ENCODE measurements at places on chromosomes 5 and 9.

- DNase-seq = no peak
These were observed 9.1 kb upstream of the SMIM27 start for GRCh38 chr9:32543047-32543446.

DNA sequence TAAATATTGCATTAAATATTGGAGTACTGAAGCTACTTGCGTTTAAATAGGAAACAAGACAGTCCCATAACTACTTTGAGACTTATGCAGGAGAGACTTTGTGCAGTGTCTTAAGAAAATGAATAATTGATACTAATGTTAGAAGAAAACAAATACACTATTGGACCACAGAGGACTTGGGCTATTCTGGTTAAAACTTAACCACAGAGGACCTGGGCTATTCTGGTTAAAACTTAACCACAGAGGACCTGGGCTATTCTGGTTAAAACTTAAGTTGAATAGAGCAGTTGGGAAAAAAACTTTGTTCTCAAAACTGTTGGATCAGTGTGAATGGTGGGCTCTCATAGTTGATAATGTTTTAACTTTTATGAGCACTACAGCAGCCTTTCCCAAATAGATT, 141.7 kb downstream of the WDR70 start:
- DNase-seq = no peak

GRCh38 chr5:65768723-65769346, 46.8 kb downstream of the NLN start:
- DNase-seq = no peak

- no peak for DNase-seq
These were observed 283.0 kb downstream of the CEMIP2 start for GRCh38 chr9:71485326-71485725.

Measured in left ventricle myocardium superior (tissue), 1 donor.